NCI-H1436 treated with DMSO at 0.1 percent for 48 hours (cell line): ENCODE measurements at places on chromosomes 6 and 20.

DNA sequence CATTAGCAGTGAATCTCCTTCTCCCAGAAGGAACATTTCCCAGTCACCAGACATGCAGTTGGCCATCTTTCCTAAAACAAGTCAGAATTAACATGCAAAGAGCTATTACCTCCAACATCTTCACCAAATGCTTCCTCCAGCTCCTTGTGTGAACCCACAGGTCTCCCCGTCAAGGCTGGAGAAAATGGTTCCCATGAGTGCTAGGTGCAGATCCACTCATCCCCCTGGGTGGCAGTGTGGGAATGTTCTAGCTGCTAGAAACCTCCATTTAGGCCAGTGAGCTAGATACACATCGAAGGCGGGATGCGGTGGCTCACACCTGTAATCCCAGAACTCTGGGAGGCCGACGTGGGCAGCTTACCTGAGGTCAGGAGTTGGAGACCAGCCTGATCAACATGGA is 603.9 kb upstream of the SLC35B3 start:
- no peak for DNase-seq

GRCh38 chr6:25232479-25232878 is 46.7 kb upstream of the CARMIL1 start:
- DNase-seq, result no peak

GRCh38 chr20:43973231-43973630 is 58.6 kb downstream of the TOX2 start:
- DNase-seq, result no peak

DNA sequence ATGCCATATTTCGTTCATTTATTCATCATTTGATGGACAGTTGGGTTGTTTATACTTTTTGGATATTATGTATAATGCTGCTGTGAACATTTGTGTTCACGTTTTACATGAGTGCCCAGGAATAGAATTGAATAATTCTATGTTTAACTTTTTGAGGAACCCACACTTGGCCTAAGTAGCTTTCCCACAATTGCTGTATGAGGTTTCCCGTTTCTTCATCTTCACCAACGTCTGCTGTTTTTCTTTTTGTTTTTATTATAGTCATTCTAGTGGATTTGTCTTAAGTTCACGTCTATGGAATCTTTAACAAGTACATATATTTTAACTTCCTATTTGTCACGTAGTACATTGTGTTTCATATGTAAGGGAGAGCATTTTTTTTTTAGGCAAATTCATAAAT is 110.3 kb downstream of the JARID2 start:
- no peak for DNase-seq

DNA sequence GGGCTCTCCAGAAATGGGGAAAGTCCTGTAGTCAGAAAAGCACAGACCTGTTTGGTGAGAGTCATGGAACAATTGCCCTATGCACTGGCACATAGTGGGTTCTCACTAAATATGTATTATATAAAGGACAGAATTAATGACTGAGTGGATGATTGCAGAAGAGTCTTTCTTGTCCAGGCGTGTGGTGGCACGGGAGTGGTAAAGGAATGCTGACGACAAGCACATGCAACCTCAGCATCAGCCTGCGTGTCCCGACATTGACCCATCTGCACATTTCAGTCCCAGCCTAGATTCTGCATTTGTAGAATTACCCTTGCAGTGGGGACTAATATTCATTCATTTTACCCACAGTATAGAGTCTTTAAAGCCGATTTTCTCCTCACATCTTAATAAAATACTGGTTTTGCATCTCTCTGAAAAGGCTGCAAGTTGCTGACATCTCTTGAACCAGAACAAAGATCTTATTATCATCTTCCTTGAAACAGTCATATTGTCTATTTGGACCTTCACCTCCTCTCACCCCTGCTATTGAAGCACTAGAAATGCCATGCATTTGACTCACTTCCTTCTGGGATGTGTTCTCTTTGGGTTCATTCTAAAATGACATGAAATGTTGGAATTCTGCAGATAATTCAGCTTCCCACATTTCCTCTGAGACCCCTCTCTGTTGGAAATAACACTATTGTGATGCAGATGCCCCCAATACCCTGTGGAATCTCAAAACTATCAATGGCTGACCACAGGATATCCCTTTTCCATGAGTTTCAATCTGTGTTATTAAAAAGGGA is 883.6 kb upstream of the FLRT3 start:
- no peak for DNase-seq

DNA sequence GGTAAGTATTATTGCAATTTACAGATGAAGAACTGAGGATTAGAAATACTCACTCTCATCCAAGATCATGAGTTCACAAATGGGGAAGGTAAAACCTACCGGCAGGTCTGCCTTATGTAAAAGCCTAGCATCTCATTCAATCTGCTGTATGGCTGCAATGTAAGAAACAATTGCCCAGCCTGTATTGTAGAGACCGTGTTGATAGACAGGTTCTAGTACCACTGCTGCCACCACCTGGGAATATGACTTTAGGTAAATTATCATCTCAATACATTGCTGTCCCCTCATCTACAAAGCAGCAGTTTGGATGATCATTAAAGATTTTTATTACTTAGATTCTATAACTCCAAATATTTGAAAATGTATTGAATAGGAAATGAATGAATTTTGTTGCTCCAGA is 23.3 kb upstream of the ARHGAP18 start:
- DNase-seq, result no peak

GRCh38 chr6:37239950-37240713 is 17.4 kb upstream of the TBC1D22B start:
- DNase-seq, result no peak

- no peak for DNase-seq
Observed at GRCh38 chr20:9024606-9025005, 44.3 kb upstream of the PLCB4 start.

GRCh38 chr6:125549202-125549884 is 200.1 kb upstream of the HEY2 start:
- DNase-seq, result no peak

- no peak for DNase-seq
Observed at GRCh38 chr20:6178537-6178936, 55.7 kb upstream of the FERMT1 start.

DNA sequence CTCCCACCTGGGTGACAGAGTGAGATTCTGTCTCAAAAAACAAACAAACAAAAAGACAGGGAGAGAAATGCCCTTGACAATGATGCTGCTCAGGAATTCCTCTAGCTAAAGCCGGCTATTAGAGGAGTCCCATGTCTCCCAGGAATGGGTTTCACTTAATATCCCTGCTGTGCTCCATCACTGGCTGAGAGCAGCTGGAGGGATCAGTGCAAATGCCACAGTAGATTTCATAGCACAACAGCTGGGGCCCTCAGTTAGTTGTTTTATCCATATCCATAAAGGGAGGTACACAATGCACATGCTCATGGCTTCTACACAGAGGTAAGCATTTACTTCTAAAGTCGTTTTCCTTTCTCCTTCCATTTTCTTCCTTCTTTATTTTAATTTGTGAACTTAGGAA is 742.0 kb upstream of the POU3F2 start:
- no peak for DNase-seq

- DNase-seq, result no peak
Observed at GRCh38 chr6:83371423-83371822, 59.4 kb downstream of the ME1 start.

DNA sequence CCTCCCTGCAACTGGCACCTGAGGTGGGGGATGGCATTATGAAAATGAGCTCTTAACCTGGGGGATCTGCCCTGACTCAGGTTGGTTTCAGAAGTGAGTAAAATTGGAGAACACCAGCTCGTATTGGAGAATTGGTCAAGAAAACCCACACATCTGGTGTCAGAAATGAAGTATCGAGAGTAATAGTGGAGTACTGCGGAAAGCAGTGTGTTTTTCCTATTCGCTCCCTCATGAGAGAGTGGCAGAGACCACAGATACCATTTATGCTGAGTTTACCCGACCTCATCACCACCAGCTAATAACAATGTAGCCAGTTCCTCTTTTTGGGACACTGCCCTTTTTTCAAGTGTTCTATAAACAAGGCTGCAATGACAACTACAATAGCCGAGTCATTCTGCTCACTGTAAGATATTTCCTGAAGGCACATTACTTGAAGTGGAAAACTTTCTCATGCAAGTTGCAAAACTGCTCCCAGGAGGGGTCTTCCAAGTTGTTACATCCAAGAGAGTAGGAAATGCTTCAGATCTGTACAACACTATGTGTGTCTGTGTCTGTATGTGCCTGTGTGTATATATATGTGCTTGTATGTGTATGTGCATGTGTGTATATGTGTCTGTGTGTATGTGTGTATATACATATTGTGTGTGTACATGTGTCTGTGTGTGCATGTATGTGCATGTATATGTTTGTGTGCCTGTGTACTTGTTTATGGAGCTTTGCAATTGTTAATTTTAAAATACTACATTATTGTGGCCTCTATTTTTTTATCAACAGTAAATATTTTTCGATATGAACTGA is 106.0 kb upstream of the CST7 start:
- no peak for DNase-seq

- no peak for DNase-seq
Observed at GRCh38 chr20:21125072-21125848, 622 bp upstream of the KIZ start.

- no peak for DNase-seq
Observed at GRCh38 chr6:70651326-70651905, 16.3 kb upstream of the SMAP1 start.

GRCh38 chr6:36897609-36898008 is 11.9 kb downstream of the C6orf89 start:
- DNase-seq, result no peak

DNA sequence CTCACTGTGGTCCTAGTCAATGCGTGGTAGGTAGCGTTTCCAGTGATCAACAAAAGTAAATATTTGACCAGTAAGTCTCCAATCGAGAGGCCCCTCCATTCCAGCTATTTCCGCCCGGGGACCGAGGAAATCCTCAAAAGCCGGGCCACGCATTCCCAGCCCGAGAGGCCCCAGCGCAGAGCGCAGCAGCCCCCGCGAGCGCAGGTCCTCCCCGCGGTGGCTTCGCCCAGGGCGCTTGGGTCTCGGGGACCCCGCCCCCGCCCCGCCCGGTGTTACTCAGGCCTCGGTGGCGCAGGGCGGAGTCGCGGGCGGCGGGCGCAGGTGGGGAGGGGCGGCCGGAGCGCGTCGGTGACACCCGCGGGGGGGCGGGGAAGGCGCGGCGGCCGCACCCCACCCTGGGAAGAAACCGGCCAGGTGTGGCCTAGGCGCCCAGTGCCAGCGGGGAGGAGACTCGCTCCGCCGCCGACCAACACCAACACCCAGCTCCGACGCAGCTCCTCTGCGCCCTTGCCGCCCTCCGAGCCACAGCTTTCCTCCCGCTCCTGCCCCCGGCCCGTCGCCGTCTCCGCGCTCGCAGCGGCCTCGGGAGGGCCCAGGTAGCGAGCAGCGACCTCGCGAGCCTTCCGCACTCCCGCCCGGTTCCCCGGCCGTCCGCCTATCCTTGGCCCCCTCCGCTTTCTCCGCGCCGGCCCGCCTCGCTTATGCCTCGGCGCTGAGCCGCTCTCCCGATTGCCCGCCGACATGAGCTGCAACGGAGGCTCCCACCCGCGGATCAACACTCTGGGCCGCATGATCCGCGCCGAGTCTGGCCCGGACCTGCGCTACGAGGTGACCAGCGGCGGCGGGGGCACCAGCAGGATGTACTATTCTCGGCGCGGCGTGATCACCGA is at the start of gene DSP:
Gene DSP (plus strand): TSS at position 497 of the 890 bp plus-strand sequence. CDS start 245 bp downstream, at position 742.
- DNase-seq, result no peak

GRCh38 chr6:39824030-39824926 is 32.1 kb downstream of the DAAM2 start:
- no peak for DNase-seq

- no peak for DNase-seq
Observed at GRCh38 chr20:33431797-33432381, 11.7 kb downstream of the SNTA1 start.

DNA sequence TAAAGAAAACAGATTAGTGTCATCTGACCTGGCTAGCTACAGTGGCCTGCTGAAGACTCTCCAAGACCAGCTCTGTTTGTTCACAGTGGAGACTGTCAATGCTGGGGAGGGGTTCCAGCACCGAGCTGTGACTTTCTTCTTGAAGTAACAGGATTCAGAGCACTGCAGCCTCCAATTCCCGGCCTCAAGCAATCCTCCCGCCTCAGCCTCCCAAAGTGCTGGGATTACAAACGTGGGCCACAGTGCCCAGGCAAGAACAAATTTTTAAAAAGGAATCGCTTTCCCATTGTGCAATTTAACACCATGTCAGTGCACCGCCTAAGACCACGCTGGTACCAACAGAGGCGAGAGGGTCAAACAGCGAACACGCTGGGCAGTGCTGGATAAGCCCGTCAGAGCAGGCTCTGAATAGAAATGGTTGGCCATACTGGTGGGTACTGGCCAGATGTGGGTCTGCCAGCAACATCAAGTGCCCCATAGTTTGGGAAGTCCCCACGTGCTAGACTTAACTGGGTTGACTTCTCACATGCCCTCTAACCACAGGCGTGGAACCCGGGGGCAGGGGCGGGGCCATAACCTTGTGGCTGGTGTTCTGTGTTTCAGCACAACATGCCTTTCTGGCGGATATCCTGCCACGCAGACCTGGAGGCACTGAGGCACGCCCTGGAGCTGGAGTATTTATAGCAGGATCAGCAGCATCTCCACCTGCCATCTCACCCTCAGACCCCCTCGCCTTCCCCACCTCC is 168.9 kb downstream of the ZMYND8 start:
- DNase-seq, result no peak

DNA sequence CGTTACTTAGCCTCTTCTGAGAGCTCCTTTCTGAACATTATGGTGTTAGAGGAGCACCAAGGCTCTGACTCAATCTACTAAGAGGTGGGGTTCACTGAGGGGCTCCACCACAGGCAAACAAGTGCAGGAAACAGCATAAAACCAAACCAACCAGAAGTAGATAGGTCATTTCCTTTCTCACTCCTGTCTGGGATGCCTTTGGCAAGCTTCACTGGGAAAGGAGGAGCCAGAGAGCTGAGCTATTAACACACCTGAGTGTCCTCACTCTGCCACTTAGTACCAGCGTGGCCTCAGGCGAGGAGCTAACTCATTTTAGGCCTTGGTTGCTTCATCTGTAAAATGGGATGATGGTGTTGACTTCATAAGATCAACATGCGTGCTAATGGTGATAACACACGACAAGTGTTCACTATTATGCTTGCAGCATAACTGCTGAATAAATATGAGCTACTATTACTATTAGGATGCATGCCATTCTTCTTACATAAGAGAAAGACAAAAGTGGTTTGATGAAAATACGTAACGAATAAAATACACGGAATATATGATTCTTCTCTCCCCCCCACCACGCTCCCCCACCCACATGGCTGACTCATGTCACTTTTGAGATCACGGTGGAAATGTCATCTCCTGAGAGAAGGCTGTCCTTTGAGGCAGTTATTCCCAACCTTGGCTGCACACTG is 185.4 kb downstream of the BCAS1 start:
- DNase-seq, result no peak

GRCh38 chr6:12010635-12011275 is 1.4 kb upstream of the HIVEP1 start:
- DNase-seq, result peak; percentile 51
